Cardiac septum (tissue), 1 donor: ENCODE measurements at places on chromosomes 11 and 22.

- DNase-seq, result peak; percentile 5
These were observed 396.2 kb downstream of the BUD13 start for GRCh38 chr11:116376547-116376946.

- DNase-seq, result peak; percentile 89
These were observed 34.4 kb upstream of the SMTN start for GRCh38 chr22:31046539-31047226.

DNA sequence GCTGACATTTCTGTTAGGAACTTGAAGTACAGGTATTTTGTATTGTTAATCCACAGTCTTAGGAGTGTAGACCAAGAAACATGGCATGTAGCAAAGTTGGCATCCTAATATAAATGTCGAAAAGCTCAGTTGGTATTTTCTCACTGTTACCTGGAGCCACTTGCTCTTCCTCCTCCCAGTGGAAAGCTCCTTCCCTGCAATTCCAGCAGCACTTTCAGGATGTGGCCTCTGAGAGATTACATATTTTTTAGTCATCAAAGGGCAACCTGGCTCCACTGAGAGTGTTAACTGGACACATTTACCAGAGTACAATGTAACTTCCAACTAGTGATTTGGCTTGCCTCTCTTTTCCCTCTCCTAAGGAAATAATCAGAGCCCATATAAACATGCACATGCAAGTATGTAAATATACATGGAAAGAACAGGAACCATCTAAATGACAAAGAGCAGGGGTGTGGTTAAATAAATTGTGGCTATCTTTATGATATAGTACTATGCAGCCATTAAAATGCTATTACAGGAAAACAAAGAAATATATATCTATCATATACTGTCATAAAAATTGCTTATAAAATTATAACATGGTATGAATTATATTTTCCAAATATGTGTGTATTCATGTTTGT is 14.3 kb upstream of the EED start:
- no peak for DNase-seq

- no peak for DNase-seq
These were observed 1.0 kb downstream of the POU2AF3 start for GRCh38 chr11:111299101-111300026.

- DNase-seq, result peak; percentile 68
These were observed 218.8 kb upstream of the B3GAT1 start for GRCh38 chr11:134630861-134631260.
